ENCODE measurements at places on chromosomes 13 and 19.

- DNase-seq = peak; percentile 99
These were observed at the start of gene SLC1A5 for GRCh38 chr19:46788262-46788967. Gene SLC1A5 (minus strand): TSS chr19:46788594. CDS start chr19:46787965, 629 bp downstream.

GRCh38 chr19:4515732-4516131 lies 2.6 kb downstream of the PLIN4 start:
- no peak for DNase-seq

- DNase-seq = no peak
These were observed 33.3 kb upstream of the GAS6 start for GRCh38 chr13:113897161-113897560.

- peak; percentile 34 for DNase-seq
These were observed at the start of gene ZNF625 for GRCh38 chr19:12156223-12157058. Gene ZNF625 (minus strand): TSS chr19:12156734. CDS start chr19:12156558, 176 bp downstream.

GRCh38 chr13:20049558-20050473 lies 91.3 kb downstream of the ZMYM2 start:
- no peak for DNase-seq

DNA sequence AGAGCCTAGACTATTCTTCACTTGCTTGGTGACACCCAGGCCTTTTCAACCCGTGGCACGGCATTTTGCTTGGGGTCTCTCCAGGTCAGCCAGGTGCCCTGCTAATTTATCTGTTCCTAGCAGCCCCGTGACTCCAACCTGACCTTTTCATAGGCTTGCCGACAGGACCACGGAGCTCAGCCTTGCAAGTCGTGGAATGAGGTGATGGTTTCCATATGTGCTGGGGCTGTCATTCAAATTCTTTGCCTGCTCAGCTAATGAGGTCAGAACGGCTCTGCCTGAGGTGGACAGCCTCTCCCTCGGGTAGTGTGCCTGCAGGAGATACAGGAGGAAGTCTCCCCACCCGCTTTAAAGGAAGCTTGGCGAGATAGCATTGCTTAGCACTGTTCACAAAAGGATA lies 61.0 kb downstream of the SHISA2 start:
- DNase-seq = no peak

DNA sequence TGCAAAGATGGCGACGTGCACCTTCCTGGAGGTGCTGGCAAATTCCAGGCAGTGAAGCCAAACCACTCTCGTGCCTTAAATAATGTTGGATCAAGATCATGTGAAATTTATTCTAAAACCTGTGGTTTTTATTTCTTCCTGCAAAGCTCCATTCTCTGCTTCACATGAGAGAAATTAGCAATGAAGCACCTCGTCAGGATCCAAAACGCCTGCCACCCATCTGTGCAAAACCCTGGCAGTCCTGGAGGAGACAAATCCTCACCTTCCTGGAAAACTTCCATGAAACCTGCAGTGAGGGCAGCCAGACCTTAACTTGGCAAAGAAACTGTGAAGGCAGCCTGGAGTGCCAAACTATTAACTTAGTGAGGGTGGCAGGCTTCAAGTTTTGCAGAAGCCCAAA lies 47.6 kb downstream of the CHST8 start:
- no peak for DNase-seq

- DNase-seq = no peak
These were observed 24.0 kb downstream of the UQCRFS1 start for GRCh38 chr19:29189033-29189360.

DNA sequence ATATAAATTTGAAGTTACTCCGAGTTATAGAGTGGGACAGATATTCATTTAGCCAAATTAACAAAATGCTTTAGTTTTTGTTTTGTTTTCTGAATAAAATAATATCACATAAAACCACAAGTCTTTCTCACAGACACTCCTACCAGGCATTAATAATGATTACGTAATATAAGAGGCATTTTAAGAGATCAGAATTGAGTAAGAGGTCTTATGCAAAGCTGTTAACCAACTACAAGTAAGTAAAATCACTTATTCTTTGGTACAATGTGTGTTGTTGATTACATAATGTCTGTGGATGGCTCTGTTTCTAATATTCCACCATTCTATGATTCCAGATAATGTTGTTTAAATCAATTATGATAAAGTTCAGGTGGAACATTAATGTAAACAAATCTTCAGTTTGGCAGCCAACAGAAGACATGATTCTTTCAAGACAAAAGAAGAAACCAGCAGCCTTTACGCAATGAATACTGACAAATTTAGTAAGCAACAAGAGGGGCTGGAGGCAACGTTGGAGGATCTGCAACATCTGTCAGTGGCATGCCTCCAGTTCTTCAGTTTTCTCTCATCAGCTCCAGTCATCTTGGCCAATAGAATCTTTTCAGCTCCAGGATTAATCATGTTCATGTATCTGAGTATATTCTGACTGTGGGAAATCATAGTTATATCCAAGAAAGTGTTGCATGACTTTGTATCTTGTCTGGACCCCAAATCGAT lies 403.8 kb downstream of the SLITRK5 start:
- no peak for DNase-seq

DNA sequence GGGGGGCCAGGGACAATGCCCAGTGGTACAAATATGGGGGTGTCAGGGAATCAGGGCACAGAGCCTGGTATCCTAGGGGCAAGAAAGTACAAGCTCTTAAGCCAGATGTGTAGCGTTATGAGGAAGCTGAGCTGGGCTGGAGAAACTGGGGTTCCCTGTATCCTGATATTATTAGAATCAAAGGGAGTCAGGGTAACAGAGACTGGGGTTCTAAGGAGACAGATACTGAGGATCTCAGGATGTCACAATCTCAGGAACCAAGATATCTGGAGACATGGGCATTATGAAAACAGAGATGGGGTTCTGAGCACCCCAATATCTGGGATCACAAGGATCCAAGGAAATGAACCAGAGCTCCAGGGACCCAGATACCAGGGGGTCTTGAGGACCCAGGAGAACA lies 784 bp downstream of the BCL3 start:
- DNase-seq = no peak

DNA sequence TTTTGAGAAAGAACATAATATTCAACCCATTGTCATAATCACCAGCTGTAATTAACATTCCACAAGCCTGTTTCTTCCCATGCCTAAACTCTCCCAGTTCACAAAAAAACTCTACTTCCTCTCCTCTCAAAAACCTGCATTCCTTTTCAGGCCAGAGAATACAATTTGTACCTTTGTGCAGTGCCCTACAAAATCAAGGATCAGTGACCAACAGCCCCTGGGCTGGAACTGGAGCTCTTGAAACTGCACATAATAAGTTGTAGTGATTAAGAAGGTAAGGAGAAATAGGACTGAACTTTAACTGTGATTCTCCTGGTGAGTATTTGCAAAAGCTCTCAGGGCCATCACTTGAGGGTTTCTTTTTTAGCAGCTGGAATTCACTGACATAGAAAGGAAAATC lies 472.7 kb downstream of the RFC3 start:
- no peak for DNase-seq

- no peak for DNase-seq
These were observed 155.8 kb upstream of the FNDC3A start for GRCh38 chr13:48819899-48820298.

DNA sequence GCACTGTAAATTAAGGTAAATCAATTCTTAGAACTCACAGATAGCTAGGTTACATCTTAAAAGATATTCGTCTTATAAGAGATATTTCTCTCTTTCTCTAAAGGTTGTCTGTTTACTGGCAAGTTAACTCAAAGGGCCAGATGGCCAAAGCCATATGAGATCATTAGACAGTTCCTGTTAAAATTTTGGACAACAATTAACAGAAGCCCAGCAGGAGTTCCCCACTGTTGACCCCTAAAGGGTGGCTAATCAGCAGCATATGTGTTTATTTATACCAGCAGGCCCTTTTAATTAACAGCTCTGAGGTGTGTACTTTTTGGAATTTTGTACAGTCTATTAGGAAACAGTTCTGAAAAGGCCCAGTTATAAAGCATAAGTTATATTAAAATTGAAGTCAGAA lies 245.8 kb downstream of the LIG4 start:
- DNase-seq = no peak

GRCh38 chr19:9945319-9945966 lies 9.1 kb upstream of the OLFM2 start:
- DNase-seq = no peak

GRCh38 chr13:99610702-99611289 lies 109.5 kb downstream of the TM9SF2 start:
- no peak for DNase-seq

All from stimulated activated CD4-positive, alpha-beta T cell treated with anti-CD3 and anti-CD28 coated beads, Interleukin-4, amount 100 ng/mL, for 4 hours (primary cell).